ENCODE measurements at places on chromosomes 2 and 18.

- DNase-seq, result no peak
Observed at GRCh38 chr2:41283079-41283775, 764.6 kb upstream of the PKDCC start.

- no peak for DNase-seq
Observed at GRCh38 chr2:106833256-106833655, 52.7 kb downstream of the ST6GAL2 start.

GRCh38 chr18:38796762-38797161 is 1231.2 kb upstream of the CELF4 start:
- DNase-seq, result no peak

GRCh38 chr18:32289483-32290075 is 99.7 kb downstream of the MEP1B start:
- peak; percentile 22 for DNase-seq

GRCh38 chr2:118850168-118850900 is 2.9 kb upstream of the EN1 start:
- DNase-seq, result no peak

DNA sequence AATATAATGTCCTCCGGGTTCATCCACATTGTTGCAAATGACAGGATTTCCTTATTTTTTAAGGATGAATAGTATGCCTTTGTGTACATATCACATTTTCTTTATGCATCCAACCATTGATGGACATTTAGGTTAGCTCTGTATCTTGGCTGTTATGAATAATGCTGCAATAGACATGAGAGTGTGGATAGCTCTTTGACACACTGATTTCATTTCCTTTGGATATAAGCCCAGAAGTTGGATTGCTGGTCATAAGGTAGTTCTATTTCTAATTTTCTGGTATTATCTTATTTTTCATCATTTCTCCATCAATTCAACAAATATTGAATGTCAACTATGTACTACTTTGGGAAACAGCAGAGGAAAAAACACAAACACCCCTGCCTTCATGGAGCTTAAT is 423.3 kb downstream of the MTX2 start:
- DNase-seq, result no peak

- no peak for DNase-seq
Observed at GRCh38 chr18:48238636-48239035, 170.5 kb downstream of the ZBTB7C start.

DNA sequence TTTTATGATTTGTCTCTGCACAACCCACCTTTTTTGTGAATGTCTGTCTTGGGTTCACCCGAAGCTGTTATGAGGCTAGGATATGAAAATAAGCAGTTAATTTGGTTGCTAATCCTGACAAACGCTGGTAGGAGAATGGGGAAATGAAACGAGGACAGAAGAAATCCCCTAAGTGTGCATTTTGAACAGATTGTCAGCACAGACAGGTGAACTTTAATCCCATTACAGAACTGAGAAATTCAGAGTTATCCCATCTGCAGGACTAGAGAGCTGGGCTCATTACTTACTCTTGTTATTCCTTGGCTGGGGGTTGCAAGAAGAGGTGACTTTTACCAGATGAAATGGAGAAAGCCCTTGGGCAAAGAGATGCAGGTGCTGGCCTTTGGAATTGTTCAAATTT is 123.3 kb upstream of the NYAP2 start:
- DNase-seq, result no peak
